SJSA1 (cell line): ENCODE measurements at places on chromosomes 11 and 22.

GRCh38 chr22:45504373-45505341 is 2.0 kb downstream of the FBLN1 start:
- peak; percentile 70 for DNase-seq

DNA sequence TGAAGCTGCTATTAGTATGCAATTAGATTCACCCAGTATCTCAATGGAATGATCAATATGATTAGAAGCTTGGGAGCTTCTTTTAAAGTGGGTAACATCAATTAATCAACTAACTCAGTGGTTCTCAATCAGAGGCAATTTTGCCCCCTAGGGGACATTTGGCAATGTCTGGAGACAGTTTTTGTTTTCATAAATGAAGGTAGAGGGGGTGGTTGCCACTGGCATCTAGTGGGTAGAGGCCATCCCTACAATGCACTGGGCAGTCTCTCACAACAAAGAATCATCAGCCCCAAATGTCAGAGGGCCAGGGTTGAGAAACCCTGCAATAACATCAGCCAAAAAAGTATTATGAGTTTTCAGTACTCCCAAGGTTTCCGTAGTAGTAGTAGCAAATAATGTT is 5.9 kb upstream of the AMOTL1 start:
- no peak for DNase-seq

GRCh38 chr11:95833378-95833777 is 43.1 kb downstream of the CEP57 start:
- DNase-seq = no peak

DNA sequence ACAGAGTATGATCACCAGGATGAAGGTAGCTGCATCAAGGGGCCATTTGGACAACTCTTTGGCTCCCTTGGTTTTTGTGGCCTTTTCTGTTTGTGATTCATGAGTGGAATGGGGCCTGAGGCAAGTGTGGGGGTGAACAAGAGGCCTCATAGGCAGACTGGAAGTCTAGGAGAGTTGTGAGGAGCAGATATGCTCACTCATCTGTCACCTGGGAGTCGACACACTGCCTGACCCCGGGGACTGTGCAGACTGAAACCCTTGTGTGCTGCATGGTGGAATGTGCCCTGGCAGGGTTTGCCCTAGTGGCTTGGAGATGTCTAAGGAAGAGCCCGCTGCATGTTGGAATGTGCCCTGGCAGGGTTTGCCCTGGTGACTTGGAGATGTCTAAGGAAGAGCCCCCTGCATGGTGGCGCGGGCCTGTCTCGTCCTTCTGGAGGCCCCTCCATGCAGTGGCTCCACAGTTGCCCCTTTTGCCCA is 60.0 kb downstream of the MED15 start:
- DNase-seq = no peak

- DNase-seq = no peak
These were observed 201.0 kb downstream of the SNX19 start for GRCh38 chr11:130715085-130715876.

DNA sequence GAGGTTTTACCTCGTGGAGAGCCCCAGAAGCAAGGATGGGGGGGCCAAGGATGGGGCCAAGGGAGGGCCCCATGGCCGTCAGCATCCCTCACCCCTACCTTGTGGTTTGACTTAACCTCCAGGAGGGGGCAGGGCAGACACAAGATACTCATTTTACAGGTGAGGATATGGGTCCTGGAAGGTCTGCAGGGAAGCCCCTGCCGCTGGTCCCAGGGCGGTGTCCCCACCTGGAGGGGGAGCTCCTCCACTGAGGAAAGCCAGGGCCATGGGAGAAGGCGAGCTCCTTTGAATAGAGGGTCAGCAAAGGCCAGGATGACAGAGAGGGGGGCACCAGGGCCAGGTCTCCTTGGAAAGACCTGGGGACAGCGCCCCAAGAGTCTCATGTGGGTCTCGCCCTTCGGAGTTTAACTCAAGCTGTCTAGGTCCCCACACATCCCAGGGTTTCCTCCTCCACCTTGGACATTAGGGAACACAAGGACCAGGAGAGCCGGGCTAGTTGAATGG is 5.9 kb upstream of the ADORA2A start:
- no peak for DNase-seq

DNA sequence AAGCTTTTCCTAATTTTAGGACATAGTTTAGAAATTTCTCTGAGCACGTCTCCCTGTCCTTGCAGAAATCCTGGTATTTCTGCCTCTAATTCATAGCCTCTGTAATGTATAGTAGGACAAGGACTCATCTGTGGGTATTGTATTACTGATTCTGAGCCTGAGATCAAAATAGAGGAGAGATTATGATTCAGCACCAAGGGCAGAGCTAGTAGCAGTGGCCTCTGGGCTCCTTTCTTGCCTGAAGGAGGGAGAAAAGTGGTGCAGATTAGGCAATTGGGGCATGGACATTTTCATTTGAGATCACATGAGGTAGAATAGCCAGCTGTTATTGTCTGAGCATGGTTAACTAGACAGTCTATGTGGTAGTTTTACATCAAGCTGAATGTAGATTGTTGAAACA is 2.8 kb downstream of the MADD start:
- DNase-seq = no peak

GRCh38 chr11:134070342-134070845 is 1.5 kb downstream of the JAM3 start:
- no peak for DNase-seq

GRCh38 chr11:103883856-103884255 is 152.6 kb upstream of the DDI1 start:
- DNase-seq = no peak

DNA sequence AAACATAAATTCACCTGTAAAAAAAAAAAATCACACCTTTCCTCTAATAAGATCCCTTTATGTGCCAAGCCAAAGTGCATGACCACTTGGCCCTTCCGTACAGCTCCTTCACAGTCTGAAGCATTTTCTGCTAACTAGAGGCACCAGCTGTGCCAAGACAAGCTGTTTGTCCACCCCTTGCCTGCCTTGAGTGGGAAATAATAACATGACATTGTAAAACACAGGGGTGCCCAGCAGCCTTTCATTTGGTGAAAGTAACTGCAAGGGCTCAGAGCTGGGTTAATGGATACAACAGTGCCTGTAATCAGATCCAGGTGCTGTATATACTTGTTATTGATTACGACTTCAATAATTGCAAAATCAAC is 59.2 kb downstream of the DDIAS start:
- no peak for DNase-seq

- DNase-seq = peak; percentile 94
These were observed 2.1 kb downstream of the CCDC88B start for GRCh38 chr11:64341851-64342791.

GRCh38 chr11:115464269-115464668 is 39.9 kb downstream of the CADM1 start:
- no peak for DNase-seq

DNA sequence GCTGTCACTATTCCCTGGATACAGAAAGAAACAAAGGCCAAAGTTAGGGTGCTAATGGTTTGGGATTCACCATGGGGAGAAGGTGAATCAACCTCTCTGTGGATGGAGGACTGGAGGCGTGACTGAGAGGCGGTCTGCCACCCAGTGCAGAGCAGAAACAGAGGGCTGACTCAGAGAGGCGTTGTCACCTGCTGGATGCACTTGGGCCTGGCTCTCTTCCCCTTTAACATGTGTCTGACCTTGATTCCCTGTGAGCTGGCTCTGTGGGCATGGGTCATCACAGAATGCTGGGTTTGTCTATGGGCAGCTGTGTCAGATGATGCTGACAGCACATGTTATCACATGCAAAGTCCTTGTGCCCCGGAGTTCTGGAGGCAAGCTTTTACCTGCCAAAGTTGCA is 75.9 kb downstream of the LDLRAD3 start:
- no peak for DNase-seq

- DNase-seq = no peak
These were observed 211.8 kb downstream of the LUZP2 start for GRCh38 chr11:24708616-24709015.

DNA sequence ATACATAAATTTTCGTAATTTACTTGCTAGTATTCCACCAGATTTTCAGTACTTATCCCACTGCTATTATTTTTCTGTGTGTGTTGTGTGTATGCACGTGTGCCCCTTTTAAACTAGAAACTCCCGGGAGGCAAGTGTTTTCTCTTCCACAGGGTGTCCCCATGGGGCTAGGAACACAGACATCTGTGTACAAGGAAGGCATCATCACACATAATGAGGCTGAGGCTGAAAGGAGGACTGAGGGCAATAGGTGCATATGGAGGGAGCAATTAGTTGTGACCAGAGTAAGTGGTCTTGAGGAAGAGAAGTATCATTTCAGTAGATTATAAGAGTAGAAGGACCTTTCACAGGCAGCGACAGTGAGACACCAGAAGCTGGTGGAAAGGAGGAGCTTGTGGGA is 2.1 kb upstream of the DPAGT1 start:
- DNase-seq = no peak

GRCh38 chr11:16299884-16300782 is 56.2 kb downstream of the SOX6 start:
- DNase-seq = no peak

DNA sequence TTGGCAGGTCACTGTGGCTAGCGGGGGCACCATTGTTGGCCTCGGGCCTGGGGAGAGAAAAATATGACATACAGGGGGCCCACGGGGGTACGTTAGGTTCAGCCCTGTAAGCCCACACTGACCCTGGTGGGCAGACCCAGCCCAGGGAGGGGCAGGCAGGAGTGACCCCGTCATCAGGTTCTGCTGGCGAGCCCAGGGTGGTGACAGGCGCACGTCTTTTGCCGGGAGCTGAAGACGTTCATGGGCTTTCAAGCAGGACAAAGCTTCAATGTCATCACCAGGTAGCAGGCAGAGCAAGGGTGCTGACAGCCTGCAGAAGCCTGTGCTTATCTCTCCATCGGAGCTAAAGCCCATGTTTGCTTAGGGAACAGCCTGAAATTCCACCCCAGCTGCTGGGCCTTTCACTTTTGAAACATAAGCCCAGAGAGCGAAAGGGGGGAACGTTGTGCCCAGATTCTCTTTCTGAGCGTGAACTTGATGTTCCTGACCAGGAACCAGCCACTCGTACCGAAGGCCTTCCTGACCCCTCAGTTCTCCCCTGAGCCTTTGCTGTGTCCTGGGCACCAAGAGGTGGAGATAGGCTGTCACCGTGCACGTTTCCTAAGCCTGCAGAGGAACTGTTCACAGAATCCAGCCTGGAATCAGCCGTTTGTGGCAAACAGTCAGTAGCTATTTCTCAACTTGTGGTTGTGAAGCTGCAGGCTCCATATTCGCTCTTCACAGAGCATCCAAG is 74.0 kb upstream of the ATXN10 start:
- DNase-seq = no peak

DNA sequence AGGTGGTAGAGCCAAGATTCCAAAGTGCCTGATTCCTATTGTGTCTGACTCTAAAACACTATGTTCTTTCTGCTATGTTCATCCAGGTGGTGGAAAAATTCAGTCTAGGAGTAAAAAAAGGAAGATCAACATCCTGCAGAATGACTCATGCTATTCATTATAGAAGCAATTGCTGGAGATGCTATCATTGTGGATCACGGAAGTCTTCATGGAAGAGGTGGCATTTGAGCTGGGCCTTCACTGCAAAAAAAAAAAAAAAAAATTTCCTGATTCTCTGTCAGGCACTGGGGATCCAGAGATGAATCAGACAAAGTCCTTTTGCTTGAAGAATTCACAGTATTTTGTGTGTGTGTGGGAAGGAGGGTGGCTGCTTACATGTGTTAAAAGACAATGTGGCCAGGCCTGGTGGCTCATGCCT is 1.4 kb upstream of the UVRAG start:
- DNase-seq = no peak

DNA sequence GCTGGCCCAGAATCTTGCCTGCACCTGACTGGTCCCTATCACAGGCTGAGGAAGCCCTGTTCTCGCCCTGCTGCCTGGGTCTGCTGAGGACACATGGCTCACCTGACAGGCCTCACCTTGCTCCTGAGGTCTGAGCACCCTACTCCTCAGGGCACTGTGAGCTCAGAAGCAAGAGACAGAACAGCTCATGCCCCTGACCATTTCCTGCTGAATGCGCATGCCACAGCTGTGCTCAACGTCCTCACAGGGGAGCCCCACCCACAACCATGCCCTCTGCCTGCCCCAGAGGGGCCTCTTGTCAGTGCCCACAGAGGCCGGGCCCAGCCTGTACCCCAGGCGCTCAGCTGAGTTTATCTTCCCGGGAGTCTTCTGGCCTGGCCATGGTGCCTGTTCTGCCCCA is 2.8 kb upstream of the TSPO start:
- no peak for DNase-seq

DNA sequence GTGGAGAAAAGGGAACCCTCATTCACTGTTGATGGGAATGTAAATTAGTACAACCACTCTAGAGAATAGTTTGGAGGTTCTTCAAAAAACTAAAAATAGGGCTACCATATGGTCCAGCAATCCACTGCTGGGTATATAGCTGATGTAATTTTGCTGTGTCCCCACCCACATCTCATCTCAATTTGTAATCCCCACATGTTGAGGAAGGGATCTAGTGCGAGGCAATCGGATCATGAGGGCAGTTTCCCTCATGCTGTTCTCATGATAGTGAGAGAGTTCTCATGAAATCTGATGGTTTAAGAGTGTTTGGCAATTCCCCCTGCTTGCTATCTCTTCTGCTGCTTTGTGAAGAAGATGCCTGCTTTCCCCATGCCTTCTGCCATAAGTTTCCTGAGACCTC is 17.1 kb upstream of the OR52M1 start:
- no peak for DNase-seq

DNA sequence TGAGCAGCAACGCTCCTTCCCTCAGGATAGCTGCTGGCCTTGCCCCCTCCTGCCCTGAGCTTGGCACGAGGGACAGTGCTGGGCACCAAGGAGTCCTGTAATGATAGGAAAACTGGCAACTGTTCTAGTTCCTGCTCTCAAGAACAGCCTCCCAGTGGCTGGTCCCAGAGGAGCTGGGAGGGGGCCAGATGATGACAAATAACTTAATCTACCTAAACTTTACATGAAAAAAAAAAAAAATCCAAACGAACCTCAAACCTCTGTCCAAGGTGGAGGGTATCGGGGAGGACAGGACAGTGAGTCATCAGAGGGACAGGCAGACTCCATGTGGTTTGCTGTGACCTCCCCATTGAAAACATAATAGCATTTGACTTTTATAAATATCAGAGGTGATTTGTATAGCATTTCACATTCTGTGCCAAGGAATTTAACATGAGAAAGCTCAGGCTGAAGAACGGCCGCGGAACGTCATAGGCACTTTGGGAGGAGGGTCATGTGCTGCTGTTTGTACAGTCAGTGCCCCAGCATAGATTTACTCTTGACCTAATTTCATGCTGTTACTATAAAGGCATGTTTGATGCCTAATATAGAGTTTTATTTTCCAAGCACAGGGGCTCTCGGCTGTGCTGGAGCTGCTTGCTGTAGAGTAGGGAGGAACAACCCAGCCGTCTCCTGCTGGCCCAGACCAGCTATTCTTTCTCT is 98.2 kb upstream of the NNMT start:
- peak; percentile 8 for DNase-seq

- DNase-seq = no peak
These were observed 38.2 kb downstream of the PITPNB start for GRCh38 chr22:27880778-27881394.

- no peak for DNase-seq
These were observed 129.7 kb downstream of the SPATA19 start for GRCh38 chr11:133715602-133716001.
